Astrocyte (in vitro differentiated cells and primary cell): ENCODE measurements at places on chromosomes 13 and 19. TPM values are rescaled to one million over a fixed set of nuclear protein-coding genes. Genes with fewer than 3 reads are reported as not detected.

Gene C1QTNF9B
- not detected in 2 replicates for total RNA-seq

DNA sequence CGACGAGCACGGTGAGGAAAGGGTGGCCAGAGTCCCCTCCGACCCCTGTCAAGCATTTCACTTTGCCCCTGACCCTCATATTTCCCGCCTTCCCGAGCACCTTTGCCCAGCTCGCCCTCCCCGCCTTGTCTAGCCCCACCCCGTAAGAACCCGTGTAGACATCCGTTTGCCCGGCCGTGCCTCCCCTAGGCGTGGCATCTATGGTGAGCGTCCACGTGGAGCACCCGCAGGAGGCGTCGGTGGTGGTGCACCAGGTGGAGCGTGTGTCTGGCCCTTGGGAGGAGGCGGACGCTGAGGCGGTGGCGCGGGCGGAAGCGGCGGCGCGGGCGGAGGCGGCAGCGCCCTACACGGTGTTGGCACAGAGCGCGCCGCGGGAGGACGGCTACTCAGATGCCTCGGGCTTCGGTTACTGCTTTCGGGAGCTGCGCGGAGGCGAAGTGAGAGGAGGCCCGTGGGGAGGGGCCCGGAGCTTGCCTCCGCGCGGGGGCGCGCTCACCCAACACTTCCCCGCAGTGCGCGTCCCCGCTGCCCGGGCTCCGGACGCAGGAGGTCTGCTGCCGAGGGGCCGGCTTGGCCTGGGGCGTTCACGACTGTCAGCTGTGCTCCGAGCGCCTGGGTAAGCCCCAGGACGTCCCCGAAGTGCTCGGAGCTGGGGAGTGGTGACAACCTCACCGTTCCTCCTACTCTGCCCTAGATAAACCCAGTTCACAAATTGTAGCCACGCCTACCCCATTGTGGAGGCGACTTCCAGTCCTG is 4.2 kb downstream of the LTBP4 start:
- H3K4me1 ChIP-seq, result peaks cover 51% of the 10 kb centered on the region
- peak overlapping the region; percentile 40 for H3K4me3 ChIP-seq

Gene ATCAY
- 4.5 and 6.5 TPM in 2 replicates for total RNA-seq

GRCh38 chr19:6073858-6074708 is 36.2 kb downstream of the RFX2 start:
- H3K4me1 ChIP-seq, result peaks cover 25% of the 10 kb centered on the region
- H3K4me3 ChIP-seq, result no peak overlapping the region
- DNase-seq, result no peak
- H3K36me3 ChIP-seq, result no peaks in the 10 kb centered on the region
- H3K27me3 ChIP-seq, result no peaks in the 10 kb centered on the region

GRCh38 chr19:29092712-29093552 is 120.0 kb downstream of the UQCRFS1 start:
- H3K27ac ChIP-seq, result no peak overlapping the region
- no peak for DNase-seq
- no peaks in the 10 kb centered on the region for H3K36me3 ChIP-seq

DNA sequence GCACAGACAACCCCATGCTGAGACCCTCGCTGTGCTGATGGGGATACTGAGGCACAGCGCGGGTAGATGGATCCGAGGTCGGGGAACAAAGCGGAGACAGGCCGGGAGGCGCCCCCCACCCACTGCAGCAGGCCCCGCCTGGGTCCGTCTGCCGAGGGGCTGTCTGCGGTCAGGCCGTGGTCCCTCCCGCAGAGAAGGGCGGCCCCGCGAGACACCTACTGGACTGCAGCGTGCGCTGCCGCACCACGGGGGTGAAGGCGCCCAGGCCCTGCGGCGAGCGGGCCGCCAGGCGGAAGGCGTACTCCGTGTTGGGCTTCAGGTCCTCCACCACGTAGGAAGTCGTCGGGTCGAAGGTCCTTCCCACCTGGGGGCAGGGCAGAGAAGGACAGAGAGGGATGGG is 101.9 kb downstream of the PTPRS start:
- H3K27me3 ChIP-seq, result no peaks in the 10 kb centered on the region
- no peak overlapping the region for H3K4me3 ChIP-seq
- H3K36me3 ChIP-seq, result no peaks in the 10 kb centered on the region
- no peak for DNase-seq

DNA sequence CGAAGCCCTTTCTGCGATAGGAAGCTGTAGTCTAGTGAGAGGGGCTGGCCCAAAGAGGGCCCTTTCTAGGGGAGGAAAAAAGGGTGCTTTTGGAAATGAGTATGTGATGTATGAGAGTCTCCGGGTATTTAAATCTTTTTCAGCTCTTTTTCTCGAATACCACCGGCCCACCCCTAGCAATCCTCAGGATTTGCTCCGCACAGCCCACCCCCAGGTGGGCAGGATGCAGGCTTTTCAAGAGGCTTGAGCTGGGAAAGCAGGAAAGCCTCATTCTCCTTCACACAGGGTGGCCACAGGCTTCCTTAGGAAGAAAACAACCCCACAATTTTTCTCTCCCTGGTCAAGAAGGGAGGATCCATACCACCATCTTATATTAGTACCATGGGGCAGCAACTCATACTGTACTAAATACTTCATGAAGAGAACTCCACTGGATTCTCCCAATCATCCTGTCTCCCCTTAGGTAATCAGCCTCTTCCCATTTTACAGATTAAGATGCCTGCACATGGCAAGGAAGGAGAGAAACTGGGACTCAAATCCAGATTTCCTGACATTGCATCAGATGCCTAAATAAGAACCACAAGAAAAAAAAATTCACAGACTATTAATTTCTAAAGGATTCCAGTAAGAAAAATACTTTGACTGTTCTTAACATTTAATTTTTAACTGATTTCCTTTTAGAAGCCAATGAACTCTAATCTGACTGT is 84.4 kb downstream of the STK24 start:
- no peak overlapping the region for H3K4me3 ChIP-seq
- no peak overlapping the region for H3K27ac ChIP-seq
- no peaks in the 10 kb centered on the region for H3K27me3 ChIP-seq
- H3K36me3 ChIP-seq, result no peaks in the 10 kb centered on the region
- peaks cover 7% of the 10 kb centered on the region for H3K4me1 ChIP-seq
- no peak for DNase-seq

Gene EFNB2
- total RNA-seq, result 93.2 and 93.4 TPM in 2 replicates

DNA sequence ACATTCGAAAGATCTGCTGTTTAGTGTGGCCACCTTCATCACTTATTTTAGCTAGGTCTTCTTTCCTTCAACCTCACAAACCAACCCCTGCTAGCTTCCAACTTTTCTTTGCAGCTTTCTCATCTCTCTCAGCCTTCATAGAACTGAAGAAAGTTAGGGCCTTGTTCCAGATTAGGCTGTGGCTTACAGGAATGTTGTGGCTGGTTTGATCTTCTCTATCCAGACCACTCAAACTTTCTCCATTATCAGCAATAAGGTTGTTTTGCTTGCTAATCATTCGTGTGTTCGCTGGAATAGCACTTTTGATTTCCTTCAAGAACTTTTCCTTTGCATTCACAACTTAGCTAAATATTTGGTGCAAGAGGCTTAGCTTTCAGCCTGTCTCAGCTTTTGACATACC is 44.7 kb downstream of the CARS2 start:
- DNase-seq, result peak; percentile 62
- no peak overlapping the region for H3K27ac ChIP-seq
- no peaks in the 10 kb centered on the region for H3K27me3 ChIP-seq
- H3K4me3 ChIP-seq, result no peak overlapping the region
- peaks cover 35% of the 10 kb centered on the region for H3K36me3 ChIP-seq

DNA sequence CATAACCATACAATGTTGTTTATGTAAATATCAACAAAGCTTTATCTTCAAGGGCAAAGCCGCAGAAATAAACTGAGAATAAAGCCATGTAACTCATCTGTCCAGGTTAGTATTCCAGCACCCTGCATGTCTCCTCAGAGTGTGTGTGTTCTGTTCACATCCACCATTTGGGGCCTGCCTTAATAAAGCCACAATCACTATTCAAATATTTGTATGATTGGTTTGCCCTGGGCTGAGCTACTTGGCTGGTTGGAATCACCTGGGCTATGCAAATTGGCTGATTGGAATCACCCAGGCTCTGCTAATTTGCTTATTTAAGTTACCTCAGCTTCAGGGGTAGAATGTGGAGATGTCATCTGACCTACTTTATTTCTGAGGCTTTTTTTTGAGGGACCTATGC is 42.4 kb upstream of the ZNF737 start:
- H3K27ac ChIP-seq, result no peak overlapping the region
- DNase-seq, result no peak
- H3K27me3 ChIP-seq, result no peaks in the 10 kb centered on the region
- no peaks in the 10 kb centered on the region for H3K36me3 ChIP-seq
- H3K4me1 ChIP-seq, result no peaks in the 10 kb centered on the region

Gene SHISA7
- 0.09 TPM in 1 of 2 replicates, not detected in the other for total RNA-seq

GRCh38 chr19:3071768-3072167 is 9.5 kb upstream of the TLE5 start:
- no peak for DNase-seq
- H3K27me3 ChIP-seq, result no peaks in the 10 kb centered on the region
- peaks cover 6% of the 10 kb centered on the region for H3K4me1 ChIP-seq
- H3K4me3 ChIP-seq, result no peak overlapping the region

DNA sequence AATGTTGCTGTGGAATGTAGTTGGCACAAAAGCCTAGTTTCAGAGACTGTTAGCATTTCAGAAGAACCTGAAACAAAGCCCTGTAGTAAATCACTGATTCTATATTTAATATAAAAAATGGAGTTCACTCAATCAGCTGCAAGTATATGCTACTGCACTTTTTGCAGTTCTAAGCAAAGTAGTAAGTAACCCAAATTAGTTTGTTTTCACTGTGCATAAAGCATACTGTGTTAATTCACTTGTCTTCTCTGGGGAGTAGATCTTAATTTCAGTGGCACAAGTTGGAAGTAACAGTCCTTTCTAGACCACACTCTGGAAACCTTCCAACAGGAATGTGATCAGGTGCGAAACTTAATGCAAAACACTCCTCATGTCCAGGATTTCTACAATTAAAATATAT is 139.3 kb downstream of the DACH1 start:
- H3K4me3 ChIP-seq, result no peak overlapping the region
- no peaks in the 10 kb centered on the region for H3K27me3 ChIP-seq
- no peaks in the 10 kb centered on the region for H3K4me1 ChIP-seq
- H3K36me3 ChIP-seq, result no peaks in the 10 kb centered on the region
- no peak overlapping the region for H3K27ac ChIP-seq
- no peak for DNase-seq
